Immature natural killer cell (primary cell): ENCODE measurements at places on chromosomes 6 and 20. TPM values are rescaled to one million over a fixed set of nuclear protein-coding genes. Genes with fewer than 3 reads are reported as not detected.

The GHRH gene
- not detected for polyA plus RNA-seq

GRCh38 chr6:70667256-70667710, 400 bp upstream of the SMAP1 start:
- DNase-seq, result no peak

DNA sequence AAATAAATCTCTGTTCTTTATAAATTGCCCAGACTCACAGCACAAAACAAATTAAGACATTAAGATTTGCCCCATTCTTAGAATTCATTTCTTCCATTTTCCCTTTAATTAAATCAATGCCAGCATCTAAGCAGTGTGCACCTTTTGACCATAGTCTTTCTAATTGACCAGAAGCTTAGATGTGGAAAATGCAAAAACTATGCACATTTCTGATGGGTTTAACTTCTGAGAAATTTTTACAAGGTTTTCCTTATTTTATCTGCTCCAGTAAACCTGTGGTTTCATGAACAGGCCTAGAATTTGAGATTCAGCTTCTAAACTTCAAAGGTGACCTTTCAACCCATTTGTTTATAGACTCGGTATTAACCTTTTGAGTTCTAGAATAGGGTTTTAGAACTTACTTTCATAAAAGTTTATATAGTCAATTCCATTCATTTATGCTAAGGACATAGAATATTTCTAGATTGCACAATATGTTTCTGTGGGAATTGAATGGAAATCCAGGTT, 437.8 kb upstream of the HSF2 start:
- no peak for DNase-seq

- no peak for DNase-seq
These were observed 75.8 kb upstream of the SULF2 start for GRCh38 chr20:47861116-47861515.

- DNase-seq, result no peak
These were observed 35.1 kb upstream of the TSPYL1 start for GRCh38 chr6:116314878-116315277.

The DCDC2 gene
- not detected for polyA plus RNA-seq

The ECT2L gene
- polyA plus RNA-seq, result not detected

- DNase-seq, result no peak
These were observed 115.2 kb upstream of the SCGN start for GRCh38 chr6:25536781-25537180.

The TGM2 gene
- not detected for polyA plus RNA-seq

DNA sequence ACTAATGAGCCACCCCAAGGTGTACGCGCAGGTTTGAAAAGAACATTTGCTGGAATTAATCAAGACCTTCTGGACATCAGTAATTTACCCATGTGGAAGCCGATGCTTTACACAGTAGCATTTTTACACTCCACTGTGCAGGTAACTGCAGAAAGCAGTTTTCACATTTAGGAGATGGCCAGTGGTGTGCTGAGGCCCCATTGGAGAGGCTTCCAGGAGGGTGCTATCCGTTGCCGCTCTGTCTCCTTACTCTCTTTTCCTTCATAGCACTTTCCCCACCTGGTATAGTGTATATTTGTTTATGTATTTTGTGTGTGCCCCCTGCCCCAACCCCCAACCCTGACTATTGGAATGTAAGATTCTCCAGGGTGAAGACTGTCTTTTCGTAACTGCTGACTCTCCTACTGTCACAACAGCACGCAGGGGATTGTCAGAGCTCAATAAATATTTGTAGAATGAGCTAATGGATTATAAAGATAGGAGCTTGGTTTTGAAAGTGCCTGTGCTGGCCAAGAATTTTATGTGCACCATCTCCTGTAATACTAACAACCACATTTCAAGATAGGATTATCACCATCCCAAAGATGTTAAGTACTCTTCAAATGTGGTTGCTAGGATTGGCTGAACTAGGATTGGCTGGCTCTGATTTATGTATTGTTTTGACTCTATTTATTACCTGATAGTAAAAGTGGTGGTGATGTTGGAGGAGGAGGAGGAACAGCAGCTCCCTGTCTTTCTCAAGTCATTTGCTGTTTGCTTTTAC, 74.0 kb upstream of the GLP1R start:
- no peak for DNase-seq

The TMEM244 gene
- not detected for polyA plus RNA-seq

DNA sequence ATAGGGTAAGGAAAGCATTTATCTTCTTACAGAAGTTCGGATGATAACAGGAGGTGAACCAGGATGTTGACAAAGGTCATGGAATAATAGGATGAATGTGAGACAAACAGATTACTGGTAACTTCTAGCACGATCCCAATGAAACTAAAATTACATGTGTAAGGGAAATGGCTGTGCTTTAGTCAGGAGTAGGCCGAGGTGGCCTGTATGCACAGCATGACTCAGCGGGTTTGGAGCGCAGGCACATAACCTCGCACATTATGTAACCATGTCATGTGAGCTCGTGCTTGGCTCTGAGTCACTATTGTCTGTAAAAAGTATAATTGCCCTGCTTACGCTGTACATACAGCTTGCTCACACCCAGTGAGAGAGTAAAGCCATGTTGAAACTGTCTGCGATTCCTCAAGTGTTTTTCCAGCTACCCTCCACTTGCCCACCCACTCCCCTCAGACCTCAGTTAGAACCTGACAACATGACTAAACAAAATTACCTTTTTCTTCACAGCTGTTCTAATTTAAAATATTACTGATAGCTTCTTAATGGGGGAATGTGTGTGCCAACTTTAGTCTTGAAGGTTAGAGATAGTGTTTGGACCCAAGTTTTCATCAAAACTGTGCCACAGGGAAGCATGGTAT, 8.2 kb downstream of the CYB5R4 start:
- no peak for DNase-seq

GRCh38 chr6:129497481-129498441, 212.2 kb downstream of the ARHGAP18 start:
- DNase-seq, result no peak
